Omental fat pad (tissue), 4 donors: ENCODE measurements at places on chromosomes 13 and 19. TPM values are rescaled to one million over a fixed set of nuclear protein-coding genes. Genes with fewer than 3 reads are reported as not detected.

GRCh38 chr19:51749979-51750378 is 1.7 kb downstream of the FPR1 start:
- no peak for DNase-seq

Gene ZIK1
- total RNA-seq = 2.7 TPM

- DNase-seq = no peak
These were observed 220.9 kb downstream of the RGCC start for GRCh38 chr13:41678249-41678648.

Gene PTGIR
- total RNA-seq = 4.8 TPM

Gene BRSK1
- 0.19 TPM for total RNA-seq

DNA sequence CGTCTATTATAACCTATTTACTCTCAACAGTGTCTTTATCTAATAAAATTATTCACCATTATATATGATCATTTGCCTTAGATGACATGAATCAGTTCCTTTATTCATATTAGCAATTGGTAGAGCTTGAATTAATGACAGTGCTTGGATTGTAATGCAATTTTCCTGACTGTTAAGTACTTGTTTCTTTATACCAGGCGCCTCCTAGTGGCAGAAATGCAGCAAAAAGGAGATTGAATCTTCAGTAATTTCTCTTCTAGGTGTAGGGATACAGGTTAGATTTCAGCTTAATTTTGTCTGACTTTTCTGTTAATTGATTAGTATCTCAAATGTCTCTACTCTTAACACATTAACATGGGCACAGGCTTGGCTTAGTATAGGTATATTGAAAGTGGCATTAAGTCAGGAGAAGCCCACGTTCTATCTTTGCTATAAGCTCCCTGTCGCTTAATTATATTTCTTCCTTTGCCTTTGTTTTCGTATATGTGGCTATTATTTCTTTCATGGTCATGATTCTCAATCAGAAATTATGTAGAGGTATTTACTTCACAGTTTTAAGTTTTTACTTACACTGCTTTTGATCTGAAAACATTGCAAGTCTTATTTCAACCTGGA is 9.1 kb upstream of the LHFPL6 start:
- peak; percentile 90 for DNase-seq

Gene PGLYRP1
- total RNA-seq = not detected

GRCh38 chr13:58081301-58081820 is 449.8 kb downstream of the PCDH17 start:
- DNase-seq = no peak

Gene IGSF23
- not detected for total RNA-seq

Gene NFILZ
- total RNA-seq = not detected

Gene THSD1
- 21.6 TPM for total RNA-seq

DNA sequence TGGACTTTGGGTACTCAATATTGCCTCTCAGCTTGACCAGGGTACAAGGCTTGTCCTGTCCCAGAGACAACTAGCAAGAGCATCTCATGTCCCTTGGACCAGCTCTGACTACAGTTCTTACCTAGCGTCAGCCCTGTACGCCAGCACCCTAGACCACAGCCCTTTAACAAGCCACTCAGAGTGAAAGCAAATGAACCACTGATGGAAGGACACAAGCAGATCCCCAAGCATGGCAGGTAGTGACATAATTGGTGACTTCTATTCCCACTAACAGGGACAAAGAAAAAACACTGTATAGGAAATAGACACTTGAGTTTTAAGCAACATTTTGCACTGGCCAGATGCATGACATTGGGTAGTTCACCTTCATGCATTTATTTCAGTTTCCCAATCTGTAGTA is 8.8 kb upstream of the LRCH1 start:
- DNase-seq = no peak

GRCh38 chr19:39566064-39566463 is 26.1 kb upstream of the EID2 start:
- DNase-seq = no peak

Gene PRR36
- not detected for total RNA-seq

Gene UBA52
- total RNA-seq = 600 TPM

- DNase-seq = no peak
These were observed 1.6 kb upstream of the BBC3 start for GRCh38 chr19:47232422-47233211.

DNA sequence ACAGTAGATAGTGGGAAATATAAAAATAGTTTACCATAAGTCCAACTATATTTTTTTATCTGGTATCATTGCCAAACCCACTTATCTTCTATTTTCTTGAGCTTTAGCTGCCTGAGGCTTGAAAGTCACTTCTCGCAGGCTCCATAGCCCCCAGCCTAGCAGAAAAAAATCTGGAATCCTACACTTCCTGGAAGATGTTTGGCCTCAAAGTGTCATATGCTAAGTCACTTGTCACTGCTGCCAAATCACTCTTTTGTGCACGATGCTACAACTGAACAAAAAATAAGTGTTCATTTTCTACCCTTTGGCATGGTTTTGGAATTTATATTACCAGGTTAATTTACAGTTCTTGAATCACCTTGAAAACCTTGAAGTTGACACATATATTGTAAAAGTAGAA is 612.5 kb upstream of the ATXN8OS start:
- no peak for DNase-seq

GRCh38 chr19:3142781-3143337 is 7.0 kb downstream of the GNA15 start:
- DNase-seq = no peak

GRCh38 chr13:20513466-20513995 is 12.1 kb downstream of the CRYL1 start:
- no peak for DNase-seq

DNA sequence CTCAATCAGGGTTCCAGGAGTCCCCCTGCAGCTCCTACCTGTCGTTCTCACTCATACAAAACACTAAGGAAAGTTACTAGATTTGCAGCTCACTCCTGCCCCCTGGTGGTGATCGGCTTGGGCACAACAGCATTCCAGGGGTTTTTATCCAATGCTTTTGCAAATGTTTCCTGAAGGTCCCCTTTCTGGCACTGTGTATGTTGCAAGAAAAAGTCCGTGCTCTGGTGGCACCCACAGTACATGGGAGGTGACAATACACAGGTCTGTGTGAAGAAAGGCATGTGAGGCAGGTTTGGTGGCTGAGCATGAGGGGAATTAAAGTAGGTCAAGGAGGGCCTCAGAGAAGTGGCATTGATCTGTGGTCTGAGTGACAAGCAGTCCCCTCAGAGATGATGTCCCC is 8.6 kb upstream of the TYK2 start:
- DNase-seq = peak; percentile 100

Gene PCDH17
- total RNA-seq = 2.1 TPM

GRCh38 chr19:4814625-4815425 is 16.7 kb downstream of the TICAM1 start:
- DNase-seq = no peak

DNA sequence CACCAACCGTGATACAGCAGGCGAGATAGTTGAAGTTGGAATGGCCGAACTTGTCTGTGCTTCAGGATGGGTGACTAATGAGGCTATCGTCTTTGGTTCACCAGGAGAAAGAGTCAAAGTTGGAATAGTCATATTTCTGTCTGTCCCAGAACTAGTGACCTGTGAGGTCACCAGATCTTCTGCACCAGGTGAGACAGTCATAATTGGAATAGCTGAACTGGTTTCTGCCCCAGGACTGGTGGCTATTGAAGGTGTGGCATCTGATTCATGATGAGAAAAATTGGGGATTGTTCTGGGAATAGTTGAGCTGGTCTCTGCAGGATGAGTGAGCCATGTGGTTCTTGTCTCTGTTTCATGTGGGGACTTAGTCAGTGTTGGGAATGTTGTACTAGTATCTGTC is 71.6 kb downstream of the MUC16 start:
- DNase-seq = no peak

DNA sequence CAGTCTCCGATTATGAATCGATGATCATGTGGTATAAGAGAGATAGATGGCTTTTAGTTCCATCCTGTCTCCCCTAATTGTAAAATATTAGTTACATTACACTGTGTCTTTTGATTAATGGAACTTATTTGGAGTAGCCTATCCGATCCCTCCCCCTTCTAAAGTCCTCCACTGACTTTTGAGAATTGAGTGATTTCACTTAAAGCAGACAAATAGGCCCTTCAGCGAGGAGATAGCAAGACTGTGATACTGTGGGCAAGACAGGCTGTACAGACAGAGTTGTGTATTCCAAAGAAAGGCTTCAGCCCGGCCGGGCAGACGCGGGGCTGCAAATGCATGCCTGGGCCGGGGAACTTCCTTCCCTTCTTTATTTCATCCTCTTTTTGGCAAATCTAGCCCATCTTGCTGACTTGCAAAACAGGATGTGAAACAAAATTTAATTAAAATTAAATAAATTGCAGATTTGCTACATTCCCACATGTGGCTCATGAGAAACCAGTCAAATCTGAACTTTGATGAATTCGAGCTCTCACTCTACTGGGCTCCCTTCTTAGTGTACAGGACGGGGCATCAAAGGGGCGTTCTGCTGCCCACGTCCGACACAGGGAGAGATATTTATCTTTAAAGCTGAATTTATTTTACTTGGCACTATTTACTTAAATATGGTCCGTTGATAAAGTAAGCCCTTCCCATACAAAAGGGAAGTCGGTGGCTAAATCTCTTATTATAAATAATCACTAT is 314.8 kb downstream of the ZNF536 start:
- DNase-seq = no peak

DNA sequence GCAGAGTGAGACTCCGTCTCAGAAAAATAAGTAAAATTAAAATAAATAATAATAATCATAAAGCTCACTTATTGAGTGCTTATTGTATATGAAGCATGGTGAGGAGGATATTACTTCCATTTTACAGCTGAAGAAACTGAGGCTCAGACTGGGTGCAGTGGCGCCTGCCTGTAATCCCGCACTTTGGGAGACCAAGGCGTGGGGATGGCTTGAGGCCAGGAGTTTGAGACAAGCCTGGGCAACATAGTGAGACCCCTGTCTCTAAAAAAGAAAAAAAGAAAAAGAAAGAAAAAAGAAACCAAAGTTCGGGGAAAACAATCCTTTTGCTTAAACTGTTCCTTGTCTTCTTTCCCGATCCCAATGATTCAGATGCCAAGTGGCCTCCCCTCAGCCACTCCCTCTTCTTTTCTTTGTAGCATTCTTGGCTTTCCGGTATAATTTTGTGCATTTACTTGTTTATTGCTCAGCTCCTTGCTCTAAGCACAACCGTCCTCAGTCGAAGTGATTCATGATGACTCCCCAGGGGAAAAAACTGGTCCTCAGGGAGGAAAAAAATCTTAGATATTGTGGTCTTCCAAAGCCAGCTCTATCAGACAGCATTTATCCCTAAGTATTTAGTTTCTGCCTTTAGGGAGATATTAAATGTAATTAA is 965 bp upstream of the EIF3G start:
- no peak for DNase-seq

GRCh38 chr19:9945319-9945966 is 9.1 kb upstream of the OLFM2 start:
- DNase-seq = peak; percentile 48

GRCh38 chr13:37869506-37869755 is 141 bp downstream of the TRPC4 start:
- DNase-seq = no peak

GRCh38 chr13:87172166-87172835 is 498.9 kb upstream of the SLITRK5 start:
- no peak for DNase-seq

Gene CYP2A6
- not detected for total RNA-seq

DNA sequence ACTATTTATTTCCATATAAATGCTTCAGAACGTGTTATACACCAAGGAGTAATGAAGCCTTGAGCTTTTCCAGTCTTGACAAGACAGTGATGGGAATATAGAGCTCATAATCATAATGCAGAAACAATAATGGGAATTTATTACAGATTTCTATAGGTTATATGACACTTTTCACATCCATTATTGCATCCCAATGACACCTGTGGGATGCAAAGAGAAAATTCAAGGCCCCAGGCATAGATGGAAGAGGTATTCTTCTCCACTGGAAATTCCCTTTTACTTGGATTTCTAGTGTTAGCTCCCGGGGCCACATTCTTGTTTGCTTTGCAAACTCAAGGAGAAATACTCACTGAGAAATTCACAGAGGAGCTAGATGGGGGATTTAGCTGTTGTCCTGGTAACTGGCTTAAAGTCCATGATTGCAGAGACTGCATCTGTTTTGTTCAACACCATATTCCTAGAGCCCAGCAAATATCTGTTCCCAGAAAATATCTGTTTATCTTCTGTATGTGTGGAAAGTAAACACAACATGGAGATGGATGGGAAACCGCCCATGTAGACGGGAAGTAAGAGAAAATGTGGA is 30.6 kb upstream of the TNFSF11 start:
- DNase-seq = no peak

DNA sequence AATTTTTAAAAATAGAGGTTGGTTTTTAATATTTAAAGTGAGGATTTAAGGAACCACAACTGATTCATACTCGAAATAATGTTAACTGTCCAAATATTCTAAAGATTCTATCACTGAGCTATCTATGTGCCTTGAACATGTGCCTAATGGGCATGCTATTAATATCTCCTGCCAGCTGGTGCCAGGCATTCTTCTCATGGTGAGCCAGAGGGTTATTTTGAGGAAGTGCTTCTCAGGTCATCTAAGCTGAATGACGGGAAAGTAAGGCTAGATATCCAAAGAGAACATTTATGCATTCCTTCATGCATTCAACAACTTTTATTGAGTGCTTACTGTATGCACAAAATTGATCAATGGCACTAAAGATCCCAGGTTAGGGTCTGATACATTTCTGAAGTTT is 138.2 kb downstream of the PIBF1 start:
- DNase-seq = no peak

GRCh38 chr13:34577051-34577450 is 365.0 kb upstream of the NBEA start:
- no peak for DNase-seq

GRCh38 chr19:30228835-30229524 is 143.2 kb upstream of the ZNF536 start:
- DNase-seq = no peak

Gene CALM3
- total RNA-seq = 189 TPM

Gene ELAVL3
- total RNA-seq = not detected

DNA sequence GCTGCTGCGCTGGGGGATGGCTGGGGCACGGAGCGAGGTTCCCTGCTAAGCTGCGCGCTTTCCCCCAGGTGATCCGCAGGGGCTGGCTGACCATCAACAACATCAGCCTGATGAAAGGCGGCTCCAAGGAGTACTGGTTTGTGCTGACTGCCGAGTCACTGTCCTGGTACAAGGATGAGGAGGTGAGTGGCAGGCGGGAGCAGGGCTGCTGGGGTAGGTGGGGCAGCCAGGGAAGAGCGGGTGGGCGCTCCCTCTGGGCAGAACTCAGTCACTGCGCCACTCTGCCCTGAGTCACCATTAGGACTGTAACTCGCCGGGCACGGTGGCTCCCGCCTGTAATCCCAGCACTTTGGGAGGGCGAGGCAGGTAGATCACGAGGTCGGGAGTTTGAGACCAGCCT is 23.8 kb downstream of the TMED1 start:
- DNase-seq = no peak
